Activated T-helper 1 cell treated with anti-CD3 and anti-CD28 coated beads, Interleukin-12 subunit alpha, Interleukin-12 subunit beta, Interleukin-2, Interleukin-4 antibody, amounts not matched to agents 30 ng/mL and 10 ng/mL and 1 ng/mL, durations not matched to agents 14 hours and 24 hours and 36 hours (primary cell): ENCODE measurements at places on chromosomes 7 and 10.

DNA sequence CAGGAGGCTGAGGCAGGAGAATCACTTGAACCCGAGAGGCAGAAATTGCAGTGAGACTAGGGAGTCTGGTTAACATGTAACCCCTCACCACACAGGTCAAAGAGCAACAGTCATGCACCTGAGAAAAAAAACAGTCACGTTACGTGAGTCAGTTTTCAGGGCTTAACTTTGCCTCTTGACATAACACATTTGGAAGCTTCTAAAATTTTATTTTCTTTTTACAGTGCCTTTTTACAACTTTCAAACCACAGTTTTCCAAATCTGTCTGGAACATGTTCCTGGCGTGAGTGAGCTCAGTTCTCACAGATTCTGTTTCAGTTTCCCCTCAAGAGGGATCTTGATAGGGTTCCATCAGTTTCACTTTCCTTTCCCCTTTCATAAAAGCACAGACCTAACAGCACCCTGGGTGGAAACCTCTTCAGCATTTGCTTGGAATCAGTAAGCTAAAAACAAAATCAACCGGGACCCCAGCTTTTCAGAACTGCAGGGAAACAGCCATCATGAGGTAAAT, 4.4 kb downstream of the IFIT3 start:
- peaks cover 31% of the 10 kb centered on the region for H3K27me3 ChIP-seq
- H3K4me1 ChIP-seq = peaks cover 78% of the 10 kb centered on the region
- DNase-seq = peak; percentile 35
- peaks cover 15% of the 10 kb centered on the region for H3K36me3 ChIP-seq
- peak overlapping the region; percentile 84 for H3K4me3 ChIP-seq

GRCh38 chr10:91061608-91062007, 140.7 kb upstream of the ANKRD1 start:
- H3K4me3 ChIP-seq = no peak overlapping the region
- no peak for DNase-seq
- no peaks in the 10 kb centered on the region for H3K36me3 ChIP-seq
- H3K4me1 ChIP-seq = no peaks in the 10 kb centered on the region
- no peak overlapping the region for H3K27ac ChIP-seq

GRCh38 chr10:637771-638195, 51.7 kb downstream of the DIP2C start:
- H3K27ac ChIP-seq = no peak overlapping the region
- no peaks in the 10 kb centered on the region for H3K4me1 ChIP-seq
- H3K27me3 ChIP-seq = peaks cover 13% of the 10 kb centered on the region
- no peak overlapping the region for H3K4me3 ChIP-seq
- no peak for DNase-seq

GRCh38 chr10:99562631-99563030, 29.9 kb downstream of the NKX2-3 start:
- H3K4me3 ChIP-seq = no peak overlapping the region
- no peak overlapping the region for H3K27ac ChIP-seq
- peaks cover 21% of the 10 kb centered on the region for H3K27me3 ChIP-seq
- no peak for DNase-seq
- H3K4me1 ChIP-seq = no peaks in the 10 kb centered on the region

DNA sequence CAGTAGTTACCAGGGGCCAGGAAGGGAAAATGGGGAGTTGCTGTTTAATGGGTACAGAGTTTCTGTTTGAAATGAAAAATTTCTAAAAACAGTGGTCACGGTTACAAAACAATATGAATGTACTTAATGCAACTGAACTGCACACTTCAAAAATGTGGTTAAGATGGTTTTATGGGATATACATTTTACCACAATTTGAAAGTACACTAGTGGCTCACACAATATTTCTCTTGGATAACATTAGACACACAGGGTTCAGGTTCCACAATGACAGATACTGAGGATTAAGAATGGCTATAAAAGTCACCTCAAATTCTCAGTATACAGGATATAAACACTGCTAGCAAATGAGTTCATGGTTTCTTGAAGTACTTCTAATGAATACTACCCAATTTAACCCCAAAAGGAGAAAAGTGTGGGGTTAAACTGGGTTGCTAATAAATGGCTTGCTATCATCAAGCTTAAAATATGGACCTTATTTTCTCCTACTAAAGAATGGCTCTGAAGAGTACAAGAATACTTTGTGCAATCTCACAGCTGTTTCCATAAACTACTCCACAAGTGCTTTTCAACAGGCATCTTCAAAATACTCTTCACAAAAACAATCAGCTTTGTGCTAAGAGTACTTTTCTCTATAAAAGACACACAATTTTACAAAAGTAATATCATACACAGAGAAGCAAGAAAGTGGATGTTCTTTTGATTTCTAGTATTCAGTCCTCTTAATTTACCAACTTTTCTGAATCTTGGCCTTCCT, 92.9 kb downstream of the SRPK2 start:
- peaks cover 52% of the 10 kb centered on the region for H3K4me1 ChIP-seq
- DNase-seq = no peak
- H3K27ac ChIP-seq = peak overlapping the region; percentile 31
- H3K4me3 ChIP-seq = no peak overlapping the region

DNA sequence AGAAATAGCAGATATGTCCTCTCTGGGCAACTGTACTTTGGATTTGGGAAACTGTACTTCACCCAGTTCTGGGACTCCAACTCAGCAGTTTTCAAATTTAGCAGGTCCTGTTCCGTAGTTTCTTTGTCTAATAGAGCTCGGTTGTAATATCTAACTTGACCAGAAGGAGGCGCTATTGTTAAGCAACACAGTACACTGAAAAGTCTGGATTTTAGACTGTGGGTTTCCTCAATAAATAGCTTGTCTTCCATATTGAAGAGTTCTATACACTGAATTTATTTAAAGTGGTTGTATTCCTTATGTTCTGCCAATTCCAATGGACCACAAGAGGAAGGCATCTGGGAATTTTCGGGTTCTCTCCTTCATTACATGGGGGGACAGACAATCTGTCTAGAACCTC, 39.8 kb downstream of the ELFN1 start:
- no peaks in the 10 kb centered on the region for H3K4me1 ChIP-seq
- H3K27me3 ChIP-seq = no peaks in the 10 kb centered on the region
- H3K36me3 ChIP-seq = no peaks in the 10 kb centered on the region
- H3K27ac ChIP-seq = no peak overlapping the region

GRCh38 chr7:27640884-27641574, 21.7 kb downstream of the HIBADH start:
- H3K4me3 ChIP-seq = no peak overlapping the region
- H3K27ac ChIP-seq = no peak overlapping the region
- DNase-seq = no peak
- H3K36me3 ChIP-seq = peaks cover 14% of the 10 kb centered on the region

DNA sequence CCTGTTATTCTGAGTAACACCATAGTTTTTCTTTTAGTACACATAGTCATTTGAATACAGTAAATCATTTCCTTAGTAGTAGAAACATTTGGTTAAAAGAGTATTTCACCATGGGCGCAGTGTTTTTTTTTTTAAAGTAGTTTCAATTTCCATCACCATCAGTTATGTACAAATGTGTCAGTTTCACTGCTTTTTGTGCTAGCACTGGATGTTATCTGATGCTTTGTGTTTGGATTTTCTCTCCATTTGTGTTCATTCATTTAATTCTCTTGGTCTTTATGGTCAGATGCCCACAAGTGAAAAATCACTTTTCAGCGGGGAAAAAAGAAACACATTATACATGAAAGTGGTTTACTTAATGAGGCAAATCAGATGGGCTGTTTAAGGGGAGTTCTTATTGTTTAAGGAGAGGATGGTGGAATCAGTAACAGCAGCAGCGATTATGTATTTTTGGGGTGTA, 16.0 kb upstream of the HK1 start:
- peak overlapping the region; percentile 32 for H3K27ac ChIP-seq
- no peak for DNase-seq
- peaks cover 4% of the 10 kb centered on the region for H3K36me3 ChIP-seq
- H3K27me3 ChIP-seq = peaks cover 7% of the 10 kb centered on the region

GRCh38 chr7:98802088-98802780, 67.6 kb downstream of the TMEM130 start:
- no peak for DNase-seq
- H3K27ac ChIP-seq = no peak overlapping the region
- no peaks in the 10 kb centered on the region for H3K36me3 ChIP-seq
- no peaks in the 10 kb centered on the region for H3K4me1 ChIP-seq
- H3K4me3 ChIP-seq = no peak overlapping the region

DNA sequence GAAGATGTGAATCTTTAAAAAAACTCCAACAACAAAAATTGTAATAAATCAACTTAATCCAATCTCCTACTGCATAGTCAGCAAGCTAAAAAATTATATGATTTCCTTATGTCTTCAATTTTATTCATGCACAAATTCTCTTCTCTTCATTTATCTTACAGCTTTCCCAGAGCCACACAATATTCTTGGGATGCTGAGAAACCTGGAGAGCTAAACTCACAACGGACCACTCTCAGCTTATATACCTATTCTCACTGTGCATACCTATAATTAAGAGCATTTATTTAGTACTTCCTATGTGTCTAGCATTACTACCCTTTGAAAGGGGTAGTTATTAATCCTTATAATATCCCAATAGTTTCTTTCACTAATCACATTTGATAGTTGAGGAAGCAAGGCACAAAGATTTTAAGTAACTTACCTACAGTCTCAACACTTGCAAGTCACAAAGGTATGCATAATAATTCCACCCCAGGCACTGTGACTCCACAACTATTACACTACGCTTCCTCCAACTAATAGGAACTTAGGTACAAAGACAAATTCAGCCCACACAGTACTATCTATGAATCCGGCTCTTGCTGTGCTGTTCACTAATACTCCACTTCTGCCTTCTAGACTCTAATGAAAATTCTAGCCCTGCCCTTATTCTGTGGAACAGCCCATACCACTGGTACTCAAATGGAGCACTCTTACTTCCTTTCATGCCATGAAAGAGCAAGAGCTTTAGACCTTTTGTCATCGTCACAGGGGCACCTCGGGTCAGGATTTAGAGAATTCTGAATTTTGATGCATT, 5.1 kb downstream of the CCDC71L start:
- DNase-seq = no peak
- no peak overlapping the region for H3K4me3 ChIP-seq
- no peak overlapping the region for H3K27ac ChIP-seq
- peaks cover 2% of the 10 kb centered on the region for H3K36me3 ChIP-seq
- H3K4me1 ChIP-seq = peaks cover 26% of the 10 kb centered on the region

DNA sequence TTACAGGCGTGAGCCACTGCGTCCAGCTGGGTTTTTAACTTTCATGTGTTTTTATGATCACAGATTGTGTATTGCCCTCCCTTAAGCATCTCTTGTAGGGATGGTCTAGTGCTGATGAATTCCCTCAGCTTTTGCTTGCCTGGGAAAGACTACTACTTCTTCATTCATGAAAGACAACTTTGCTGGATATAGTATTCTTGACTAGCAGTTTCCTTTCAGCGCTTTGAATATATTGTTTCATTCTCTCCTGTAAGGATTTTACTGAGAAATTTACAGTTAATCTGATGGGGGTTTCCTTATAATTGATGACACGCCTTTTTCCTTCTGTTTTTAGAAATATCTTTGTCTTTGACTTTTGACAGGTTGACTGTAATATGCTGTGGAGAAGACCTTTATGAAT, 33.2 kb downstream of the STK31 start:
- no peaks in the 10 kb centered on the region for H3K27me3 ChIP-seq
- H3K4me3 ChIP-seq = no peak overlapping the region
- no peaks in the 10 kb centered on the region for H3K4me1 ChIP-seq

DNA sequence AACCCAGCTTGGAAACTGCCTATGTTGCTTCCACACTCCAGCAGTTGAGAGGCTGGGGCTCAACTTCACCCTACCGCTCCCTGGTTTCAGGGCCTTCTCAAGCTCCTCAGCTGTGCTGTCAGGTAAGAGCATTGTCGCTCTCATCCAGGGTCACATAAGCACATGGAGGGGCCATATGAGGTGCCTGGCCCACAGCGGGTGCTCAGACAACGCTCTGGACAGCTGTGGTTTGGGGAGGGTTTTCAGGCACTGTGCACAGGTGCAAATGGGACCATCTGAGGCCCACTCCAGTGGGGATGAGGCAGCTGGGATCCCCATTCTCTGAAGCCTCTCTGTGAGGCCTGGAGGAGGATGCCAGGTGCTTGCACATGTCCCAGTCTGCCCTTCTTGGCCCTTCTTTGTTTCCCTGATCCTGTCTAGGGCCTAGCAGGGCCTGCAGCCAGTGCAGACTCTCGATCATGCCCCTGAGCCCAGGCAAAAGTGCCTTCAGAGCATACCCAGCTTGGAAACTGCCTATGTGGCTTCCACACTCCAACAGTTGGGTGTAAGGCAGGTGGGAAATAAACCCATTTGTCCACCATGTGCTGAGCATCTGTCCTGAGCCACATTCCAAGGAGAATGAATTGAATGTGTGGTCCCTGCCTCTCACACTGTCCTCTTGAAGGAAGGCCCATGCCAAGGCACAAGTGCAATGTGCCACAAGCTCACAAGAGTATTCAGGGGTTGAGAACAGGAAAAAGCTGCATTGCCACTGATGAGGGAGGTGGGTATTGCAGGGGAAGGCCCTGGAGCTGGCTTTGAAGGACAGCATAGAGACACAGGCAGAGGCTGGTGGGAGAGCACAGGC, 40.3 kb downstream of the VSTM4 start:
- no peak overlapping the region for H3K27ac ChIP-seq
- peaks cover 25% of the 10 kb centered on the region for H3K4me1 ChIP-seq
- H3K36me3 ChIP-seq = no peaks in the 10 kb centered on the region
- no peak for DNase-seq
- H3K27me3 ChIP-seq = no peaks in the 10 kb centered on the region

DNA sequence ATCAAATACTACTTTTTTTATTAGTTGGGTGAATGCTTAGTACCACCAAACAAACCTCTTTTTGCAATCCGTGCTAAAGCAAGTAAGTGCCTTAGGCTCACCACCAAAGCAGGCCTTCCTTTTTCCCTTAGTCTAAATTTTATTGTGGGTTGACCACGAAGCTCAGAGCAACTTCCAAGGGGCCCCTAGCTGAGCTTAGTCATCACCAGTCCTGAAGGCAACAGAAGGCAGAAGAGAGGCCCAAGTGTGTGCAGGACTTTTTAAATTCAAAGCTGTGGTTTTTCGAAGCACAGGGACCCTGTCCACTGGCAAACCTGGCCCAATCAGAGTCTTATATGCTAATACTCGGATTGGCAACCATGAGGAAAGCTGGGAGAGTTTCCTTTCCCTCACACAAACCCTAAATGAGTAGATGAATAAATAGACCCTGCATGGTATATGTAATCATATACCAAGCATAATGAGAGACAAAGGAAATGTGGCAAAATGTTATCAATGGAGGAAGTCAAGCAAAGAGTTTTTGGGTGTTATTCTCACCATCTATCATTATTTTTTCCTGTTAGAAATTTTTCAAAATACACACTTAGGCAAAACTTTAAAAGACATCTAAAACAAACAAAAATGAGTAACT, 453.2 kb upstream of the GALNT17 start:
- no peaks in the 10 kb centered on the region for H3K36me3 ChIP-seq
- DNase-seq = no peak
- H3K4me1 ChIP-seq = peaks cover 33% of the 10 kb centered on the region
- no peak overlapping the region for H3K27ac ChIP-seq

GRCh38 chr7:20543500-20543899, 72.0 kb upstream of the ABCB5 start:
- no peak overlapping the region for H3K4me3 ChIP-seq
- no peaks in the 10 kb centered on the region for H3K27me3 ChIP-seq
- DNase-seq = no peak
- no peak overlapping the region for H3K27ac ChIP-seq

GRCh38 chr10:35752469-35753461, 110.7 kb upstream of the FZD8 start:
- no peak overlapping the region for H3K4me3 ChIP-seq
- H3K36me3 ChIP-seq = no peaks in the 10 kb centered on the region
- no peaks in the 10 kb centered on the region for H3K27me3 ChIP-seq
- H3K27ac ChIP-seq = no peak overlapping the region
- DNase-seq = no peak
